ENCODE measurements at places on chromosomes 5 and 9.

DNA sequence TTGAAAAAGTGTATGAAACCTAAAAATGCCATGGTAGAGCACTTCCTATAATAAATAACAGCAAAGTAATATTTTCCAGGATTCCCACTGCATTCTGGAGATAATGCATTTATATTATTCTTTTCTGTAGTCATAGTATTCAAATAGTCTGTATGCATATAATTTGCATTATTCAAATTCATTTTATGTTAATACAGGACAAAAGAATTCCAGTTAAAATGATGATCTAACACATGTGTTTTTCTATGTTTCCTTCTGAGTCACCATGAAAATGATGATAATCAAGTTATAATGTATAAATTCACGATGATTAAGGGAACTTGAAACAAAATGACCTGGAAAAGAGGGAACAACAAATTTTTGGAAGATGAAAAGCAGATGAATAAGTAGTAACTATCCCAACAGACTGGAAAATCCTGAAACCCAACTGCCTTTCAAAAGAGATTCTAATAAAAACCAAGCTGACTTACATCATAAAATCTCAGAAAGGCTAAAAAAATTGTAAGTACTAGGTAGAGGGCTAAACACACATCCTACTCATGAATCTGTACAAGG, 358.6 kb upstream of the PAPPA start:
- DNase-seq = no peak

DNA sequence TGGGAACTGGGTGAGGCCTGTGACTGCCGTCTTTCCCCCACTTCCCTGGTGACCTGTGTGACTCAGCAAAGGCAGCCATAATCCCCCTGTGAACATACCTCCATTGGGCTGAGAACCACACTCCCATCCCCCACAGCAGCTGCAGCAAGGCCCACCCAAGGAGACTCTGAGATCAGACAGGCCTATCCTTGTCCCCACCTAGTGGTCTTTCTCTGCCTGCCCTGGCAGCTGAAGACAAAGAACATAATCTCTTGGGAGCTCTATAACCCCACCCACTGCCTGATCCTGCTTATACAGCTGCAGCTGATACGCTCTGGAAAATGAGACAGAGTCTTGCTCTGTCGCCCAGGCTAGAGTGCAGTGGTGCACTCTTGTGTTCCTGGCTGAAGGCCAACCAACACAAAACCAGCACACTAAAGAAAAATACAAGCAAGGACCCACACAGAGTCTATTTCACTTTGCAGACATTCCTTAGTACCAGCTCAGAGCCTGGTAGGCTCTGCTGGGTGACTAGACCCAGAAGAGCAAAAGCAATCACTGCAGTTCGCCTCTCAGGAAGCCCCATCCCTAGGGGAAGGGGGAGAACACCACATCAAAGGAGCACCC, 106.7 kb downstream of the MCTP1 start:
- DNase-seq = no peak

DNA sequence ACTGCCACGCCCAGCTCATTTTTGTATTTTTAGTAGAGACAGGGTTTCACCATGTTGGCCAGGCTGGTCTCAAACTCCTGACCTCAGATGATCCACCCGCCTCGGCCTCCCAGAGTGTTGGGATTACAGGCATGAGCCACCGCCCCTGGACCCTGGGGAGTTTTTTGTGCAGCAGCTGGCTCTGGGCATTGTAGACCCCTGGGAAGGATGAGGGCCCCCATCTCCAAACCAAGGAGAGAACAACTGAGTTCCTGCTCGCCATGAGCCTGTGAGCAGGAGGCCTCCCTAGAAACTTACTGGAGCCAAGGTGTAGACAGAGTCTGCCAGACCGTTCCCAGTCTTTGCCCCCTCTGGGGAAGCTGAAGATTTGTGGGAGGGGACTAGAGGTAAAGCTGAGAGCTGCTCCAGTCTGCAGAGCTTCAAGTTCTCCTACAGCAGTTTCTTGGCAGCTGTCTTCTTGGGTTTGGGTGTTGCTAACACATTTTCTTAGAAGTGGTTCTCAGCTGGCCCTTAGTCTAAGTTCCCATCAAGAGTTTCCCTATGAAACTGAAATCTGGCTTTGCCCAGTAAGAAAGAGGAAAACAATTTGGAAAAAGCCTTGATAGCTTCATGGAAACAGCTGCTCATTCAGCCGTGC, 12.4 kb downstream of the NUDT2 start:
- DNase-seq = no peak

- DNase-seq = no peak
Observed at GRCh38 chr9:111301195-111301594, 28.8 kb downstream of the OR2K2 start.

DNA sequence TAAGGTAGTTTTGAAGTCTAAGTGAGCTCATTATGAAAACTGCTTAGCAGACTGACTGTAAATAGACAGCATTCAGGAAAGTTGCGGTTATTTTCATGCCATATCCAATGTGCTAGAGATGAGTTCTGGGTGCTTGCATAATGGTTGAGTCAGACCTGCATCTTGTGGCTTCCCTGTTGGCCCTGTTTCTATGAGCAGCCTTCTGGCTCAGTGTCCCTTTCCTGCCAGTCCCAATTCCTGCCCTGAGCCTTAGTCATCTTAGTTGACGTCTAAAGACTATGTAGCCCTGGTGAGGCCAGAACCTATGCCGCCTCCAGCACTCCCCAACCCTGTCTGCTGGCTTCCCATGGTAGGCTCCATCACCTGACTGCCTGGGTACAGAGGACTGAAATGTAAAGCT, 76.3 kb upstream of the TNFSF8 start:
- no peak for DNase-seq

- DNase-seq = no peak
Observed at GRCh38 chr9:93198117-93198837, 14.3 kb downstream of the WNK2 start.

Measured in activated CD8-positive, alpha-beta memory T cell treated with anti-CD3 and anti-CD28 coated beads for 1 hour (primary cell).